ENCODE measurements at places on chromosomes 13 and 19.
A peak's percentile ranks its signal among the peaks of the same experiment; 100 is the strongest.

- no peak for DNase-seq
These were observed 152.6 kb upstream of the VSTM2B start for GRCh38 chr19:29372921-29373797.

DNA sequence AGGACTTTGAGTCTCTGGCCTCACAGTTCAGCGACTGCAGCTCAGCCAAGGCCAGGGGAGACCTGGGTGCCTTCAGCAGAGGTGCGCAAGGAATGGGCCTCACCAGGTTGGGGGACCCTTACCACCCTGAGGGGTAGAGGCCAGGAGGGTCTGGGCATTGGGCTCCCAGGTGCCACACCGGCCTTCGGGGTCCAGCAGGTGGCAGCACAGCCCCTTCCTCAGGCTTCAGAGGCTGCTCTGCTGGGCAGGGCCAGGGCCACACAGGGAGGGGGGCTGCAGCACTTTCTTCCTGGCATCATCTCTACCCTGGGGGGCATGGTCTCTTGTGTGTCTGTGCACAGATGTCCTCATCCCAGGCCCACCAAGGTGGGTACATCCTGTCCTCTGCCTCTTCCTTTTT, 12.9 kb downstream of the PIN1 start:
- DNase-seq, result no peak

DNA sequence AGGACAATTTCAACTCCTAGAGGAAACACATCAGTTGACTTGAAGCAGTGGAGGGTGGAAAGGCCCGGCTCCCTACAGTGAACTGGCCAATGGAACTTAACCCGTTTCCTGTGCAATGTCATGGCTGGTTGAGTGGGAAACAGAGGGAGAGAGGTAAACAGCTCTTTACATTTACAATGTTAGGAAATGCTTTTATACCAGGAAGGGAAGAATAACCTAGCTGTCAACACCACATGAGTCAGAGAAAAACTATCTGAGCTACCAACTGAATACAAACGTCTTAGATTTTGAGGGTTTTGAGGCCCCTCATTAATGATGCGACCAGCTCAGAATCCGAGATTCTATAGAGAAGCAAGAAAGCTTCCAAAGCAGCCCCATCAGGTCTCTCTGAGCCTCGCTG, 36.7 kb downstream of the CARD8 start:
- DNase-seq, result no peak

DNA sequence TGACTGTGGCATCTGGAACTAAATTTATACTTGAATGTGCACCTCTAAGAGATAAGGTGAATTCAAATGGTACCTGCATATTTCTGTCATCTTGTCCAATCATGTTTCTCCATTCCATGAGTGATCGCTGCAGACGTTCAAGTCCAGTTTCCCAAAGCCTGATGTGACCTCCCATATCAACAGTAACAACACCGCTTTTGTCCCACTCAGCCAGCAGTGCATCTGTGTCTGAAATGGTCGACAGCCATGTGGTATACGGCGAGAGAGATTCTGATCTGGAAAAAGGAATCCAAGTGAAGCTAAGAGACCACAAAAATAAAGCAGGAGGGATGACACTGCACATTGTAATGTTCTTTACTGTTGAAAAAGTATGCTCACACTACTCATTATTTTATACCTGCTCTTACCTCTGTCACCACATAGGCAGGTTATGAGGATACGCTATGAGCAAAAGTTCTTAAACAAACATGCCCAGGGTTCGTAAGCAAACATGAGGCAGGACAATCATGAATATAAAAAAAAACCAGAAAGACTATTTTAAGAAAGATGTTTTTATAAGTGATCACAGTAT, 213.6 kb downstream of the RGCC start:
- no peak for DNase-seq

DNA sequence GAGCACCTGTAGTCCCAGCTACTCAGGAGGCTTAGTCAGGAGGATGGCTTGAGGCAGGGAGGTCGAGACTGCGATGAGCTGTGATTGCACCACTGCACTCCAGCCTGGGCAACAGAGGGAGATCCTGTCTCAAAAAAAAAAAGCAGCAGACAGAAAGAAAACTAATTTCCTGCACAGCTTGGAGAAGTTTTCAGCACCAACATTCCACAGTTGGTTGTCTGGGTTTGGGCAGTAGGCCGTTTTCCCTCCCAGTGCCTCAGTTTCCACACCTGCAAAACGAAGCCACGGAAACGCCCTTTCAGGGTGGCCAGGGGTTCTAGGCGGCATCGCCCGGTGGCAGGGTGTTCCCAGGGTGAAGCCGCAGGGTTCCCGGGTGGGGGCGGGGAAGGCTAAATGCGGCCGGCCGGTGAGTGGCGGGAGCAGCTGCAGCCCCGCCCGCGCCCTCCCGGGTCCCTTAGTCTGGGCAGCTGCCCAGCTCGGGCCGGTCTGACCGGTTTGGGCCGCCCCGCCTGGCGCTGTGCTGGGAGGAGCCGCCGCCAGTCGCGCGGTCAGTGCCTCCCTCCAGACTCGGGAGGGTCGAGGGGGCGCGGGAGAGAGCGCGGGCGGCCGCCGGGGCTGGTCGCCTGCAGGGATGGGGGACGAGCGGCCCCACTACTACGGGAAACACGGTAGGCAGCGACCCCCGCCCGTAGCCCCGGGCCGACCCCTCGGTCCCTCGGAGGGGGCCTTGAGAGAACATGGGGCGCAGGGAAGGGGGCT, at the start of gene SLC44A2:
Gene SLC44A2, plus strand, starts transcription at position 551 of the 759 bp plus-strand sequence. Its CDS starts 81 bp downstream, at position 632.
- peak; percentile 36 for DNase-seq

DNA sequence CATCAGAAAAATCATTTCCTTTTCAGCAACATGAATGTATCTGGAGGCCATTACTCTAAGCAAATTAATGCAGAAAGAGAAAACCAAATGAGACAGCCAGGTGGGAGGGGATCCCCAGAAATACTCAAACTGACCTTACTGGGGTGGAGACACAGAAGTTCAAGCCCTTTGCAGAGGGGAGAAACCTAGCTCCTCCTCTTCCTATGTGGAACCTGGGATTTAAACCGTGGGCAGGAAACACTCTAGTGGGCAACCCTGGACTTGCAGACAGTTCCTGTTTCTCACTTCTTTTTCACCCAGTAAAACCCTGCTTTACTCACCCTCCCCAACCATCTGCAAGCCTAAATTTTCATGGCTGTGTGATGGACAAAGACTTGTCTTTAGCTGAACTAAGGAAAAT, 61.3 kb downstream of the SLITRK6 start:
- no peak for DNase-seq

DNA sequence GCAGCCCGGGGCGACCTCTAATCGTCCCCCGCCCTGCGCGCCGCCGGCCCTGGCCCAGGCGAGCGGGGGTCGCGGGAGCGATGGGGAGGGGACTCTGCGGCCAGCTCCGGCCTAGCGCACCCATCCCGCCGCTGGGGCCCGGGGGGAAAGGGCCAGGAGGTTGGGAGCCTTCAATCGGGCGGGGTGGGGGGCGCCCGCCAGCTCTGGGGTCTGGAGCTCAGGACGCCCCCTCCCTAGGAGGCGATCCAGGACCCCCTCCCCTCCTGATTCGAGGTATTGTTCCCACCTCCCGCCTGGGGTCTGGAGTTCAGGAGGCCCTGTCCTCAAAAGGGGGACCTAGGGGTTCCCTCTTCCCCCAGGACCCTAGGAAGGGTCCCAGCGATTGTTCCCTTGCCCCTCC, 430 bp downstream of the ZNF358 start:
- no peak for DNase-seq

DNA sequence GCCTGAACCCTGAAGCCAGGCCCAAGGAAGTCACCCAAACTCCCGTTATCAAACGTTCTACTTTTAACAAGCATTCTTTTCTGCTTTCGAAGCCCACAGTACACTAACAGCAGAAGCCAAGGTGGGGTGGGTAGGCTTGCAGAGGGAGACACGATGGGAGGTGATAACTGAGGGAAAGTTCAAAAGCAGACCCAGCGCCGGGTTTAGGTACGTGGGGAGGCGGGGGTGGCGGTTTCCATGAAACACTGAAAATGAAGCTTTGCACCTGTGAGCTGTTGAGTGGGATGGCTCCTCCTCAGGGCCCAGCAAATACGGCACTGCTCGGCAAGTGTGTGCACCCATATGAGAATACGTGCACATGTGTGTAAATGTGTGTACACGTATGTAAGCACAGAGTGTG, 49.8 kb downstream of the KLF2 start:
- no peak for DNase-seq

DNA sequence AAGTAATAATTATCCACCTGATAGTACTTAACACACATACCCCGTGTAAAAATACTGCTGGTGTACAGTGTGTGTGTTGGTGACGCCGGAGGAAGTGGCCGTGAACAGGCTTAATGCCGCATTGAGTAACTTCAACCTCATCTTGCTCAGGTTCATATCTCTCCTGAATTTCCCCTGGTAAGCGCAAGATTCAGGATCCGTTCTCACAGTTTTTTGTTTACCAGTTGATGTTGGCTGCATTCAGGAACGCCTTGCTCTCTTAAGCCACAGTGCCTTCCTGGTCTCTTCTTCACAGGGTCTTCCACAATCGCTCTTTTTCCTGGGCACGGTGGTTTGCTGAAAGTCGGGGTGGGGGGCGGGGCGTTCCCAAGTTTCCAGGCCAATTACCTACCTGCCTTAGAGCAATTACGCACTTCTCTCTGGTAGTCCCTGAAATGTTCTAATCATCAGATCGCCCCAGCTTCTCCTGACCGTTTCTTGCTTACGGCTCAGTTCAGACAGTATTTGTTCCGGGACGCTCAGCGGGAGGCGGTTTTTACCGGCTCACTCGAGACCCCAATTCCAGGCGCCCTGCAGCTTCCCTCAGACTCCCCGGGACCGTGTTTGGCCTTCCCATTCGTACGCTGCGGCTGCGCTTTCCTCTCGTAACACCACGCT, 706 bp upstream of the DNAJC3 start:
- DNase-seq, result peak; percentile 31

DNA sequence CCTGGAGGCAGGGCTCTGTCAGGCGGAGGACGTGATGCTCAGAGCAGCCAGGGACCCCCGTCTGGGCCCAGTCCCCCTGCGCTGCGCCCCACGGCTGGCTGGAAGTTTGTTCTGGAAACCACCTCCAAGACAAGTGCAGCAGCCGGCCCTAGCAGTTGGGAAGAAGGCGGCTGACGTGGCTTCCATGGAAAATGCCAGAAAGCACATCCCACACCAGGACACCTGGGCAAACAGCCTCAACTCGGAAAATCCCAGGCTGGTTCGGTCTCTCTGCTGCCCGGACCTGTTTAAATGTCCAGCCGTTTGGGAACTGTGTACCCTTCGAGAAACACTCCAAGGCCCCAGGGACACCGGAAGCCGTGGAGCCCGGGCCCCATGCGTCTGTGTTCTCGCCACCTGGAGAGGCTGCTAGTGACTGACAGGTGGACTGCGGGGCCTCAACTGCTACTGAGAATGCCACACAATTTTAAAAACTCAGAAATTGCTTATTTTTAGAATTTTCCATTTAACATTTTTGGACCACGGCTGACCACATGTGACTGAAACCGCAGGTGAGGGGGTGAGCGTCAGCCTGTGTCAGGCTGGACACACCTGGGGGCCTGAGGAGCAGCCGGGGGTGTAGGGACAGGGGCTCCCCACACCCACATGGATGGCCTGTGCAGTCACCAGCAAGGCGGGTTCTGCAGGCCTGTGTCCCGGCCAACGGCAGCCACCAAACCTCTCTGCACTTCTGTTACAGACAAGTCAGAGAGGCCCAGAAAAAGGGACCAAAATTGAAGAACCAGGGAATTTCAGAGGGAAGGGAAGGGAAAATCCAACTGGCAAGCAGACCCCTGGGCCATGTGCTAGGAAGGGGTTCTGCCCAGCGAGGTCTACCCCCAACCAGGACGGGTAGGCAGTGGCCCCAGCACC, 31.7 kb downstream of the RASA3 start:
- no peak for DNase-seq

DNA sequence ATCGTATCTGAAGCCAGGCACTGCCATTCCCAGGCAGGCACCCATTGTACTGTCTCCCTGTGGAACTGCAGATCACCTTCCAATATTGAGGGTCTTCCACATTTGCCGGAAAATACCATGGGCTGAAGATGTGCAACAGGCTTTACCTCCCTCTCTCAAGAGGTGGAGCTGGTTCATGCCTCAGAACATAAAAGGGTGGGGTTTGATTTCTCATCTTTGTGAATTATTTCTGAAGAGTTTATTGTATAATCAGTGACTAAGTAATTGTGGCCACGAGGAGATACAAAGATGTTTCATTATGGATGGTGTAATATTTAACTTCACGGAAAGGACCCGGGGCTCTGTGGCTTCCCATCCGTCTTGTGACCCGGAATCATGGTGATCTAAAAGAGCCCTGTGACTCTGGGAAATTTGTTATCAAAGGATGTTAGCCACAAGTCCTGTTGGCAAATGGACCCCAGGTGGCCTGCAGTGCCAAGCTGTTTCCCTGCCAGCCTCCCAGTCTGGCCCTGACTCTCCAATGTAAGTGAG, 230.5 kb downstream of the LACC1 start:
- no peak for DNase-seq

DNA sequence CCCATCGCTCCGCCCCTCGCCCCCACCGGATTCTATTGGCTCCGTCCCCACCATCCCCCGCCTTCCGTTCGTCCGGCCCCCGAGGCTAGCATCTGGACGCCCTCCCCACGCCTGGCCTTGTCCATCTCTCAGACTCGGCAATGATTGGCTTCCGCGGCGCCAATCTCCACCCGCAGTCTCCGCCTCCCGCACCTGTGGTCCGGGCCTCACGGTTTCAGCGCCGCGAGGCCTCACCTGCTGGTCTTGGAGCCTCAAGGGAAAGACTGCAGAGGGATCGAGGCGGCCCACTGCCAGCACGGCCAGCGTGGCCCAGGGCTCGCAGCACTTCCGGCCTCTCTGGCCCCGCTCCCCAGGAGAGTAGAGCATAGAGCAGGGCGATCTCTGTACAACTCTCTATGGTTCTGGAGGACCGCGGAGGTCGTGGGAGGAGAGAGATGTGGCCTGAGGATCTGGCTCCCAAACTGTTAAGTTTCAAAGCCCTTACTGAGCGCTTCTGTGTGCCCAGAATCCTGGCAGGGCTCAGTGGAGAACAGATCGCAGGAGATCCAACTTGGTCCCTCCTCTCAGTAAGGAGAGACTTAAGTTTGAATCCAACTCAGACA, at the start of gene ERCC1:
Gene ERCC1, minus strand, starts transcription at position 329 of the 602 bp plus-strand sequence. CDS start 543 bp downstream, outside the sequence.
- DNase-seq, result peak; percentile 91

GRCh38 chr13:52127378-52127777, 1.5 kb downstream of the NEK5 start:
- peak; percentile 1 for DNase-seq

DNA sequence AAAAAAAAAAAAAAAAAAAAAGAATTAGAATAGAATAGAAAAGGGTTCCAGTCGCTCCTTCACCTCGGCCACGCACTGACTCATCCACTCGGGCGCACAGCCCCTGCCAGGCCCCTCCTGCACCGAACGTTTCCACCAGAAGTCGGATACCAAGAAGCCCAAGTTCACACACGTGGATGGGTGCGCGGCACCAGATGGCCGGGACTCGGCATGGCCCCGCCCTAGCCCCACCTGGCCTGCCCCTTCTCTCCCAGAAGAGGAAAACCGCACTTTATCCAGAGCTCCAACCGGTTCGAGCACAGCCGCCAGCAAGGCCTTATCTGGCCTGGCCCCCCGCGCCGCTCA, 5.9 kb downstream of the PRR36 start:
- peak; percentile 15 for DNase-seq

DNA sequence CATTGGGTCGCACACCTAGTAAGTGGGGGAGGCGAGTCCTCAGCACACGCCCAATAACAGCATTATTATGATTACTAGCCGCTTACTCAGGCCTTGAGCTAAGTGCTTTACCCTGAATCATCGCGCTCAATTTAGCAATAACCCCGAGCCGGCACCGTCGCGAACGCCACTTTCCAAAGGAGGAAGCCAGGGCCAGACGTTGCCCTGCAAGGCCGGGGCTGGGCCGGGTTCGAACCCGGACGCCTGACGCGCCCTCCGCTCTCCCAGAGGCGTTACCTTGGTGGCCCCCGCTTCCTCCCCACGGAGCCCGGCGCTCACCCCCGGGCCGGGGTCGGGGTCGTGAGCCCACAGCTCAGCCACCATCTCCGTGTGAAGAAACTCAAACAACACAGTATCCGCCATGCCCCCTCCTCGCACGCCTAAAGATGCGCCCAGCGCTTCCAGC, at the start of gene TRAPPC6A:
Gene TRAPPC6A, minus strand, starts transcription at position 421 of the 445 bp plus-strand sequence. Its CDS starts 19 bp downstream, at position 402.
- peak; percentile 83 for DNase-seq

All from fibroblast of mammary gland (primary cell).